Activated CD8-positive, alpha-beta memory T cell treated with anti-CD3 and anti-CD28 coated beads for 1 hour (primary cell): ENCODE measurements at places on chromosomes 13 and 19.

- DNase-seq, result no peak
These were observed 142.7 kb downstream of the DLEU7 start for GRCh38 chr13:50700664-50701305.

DNA sequence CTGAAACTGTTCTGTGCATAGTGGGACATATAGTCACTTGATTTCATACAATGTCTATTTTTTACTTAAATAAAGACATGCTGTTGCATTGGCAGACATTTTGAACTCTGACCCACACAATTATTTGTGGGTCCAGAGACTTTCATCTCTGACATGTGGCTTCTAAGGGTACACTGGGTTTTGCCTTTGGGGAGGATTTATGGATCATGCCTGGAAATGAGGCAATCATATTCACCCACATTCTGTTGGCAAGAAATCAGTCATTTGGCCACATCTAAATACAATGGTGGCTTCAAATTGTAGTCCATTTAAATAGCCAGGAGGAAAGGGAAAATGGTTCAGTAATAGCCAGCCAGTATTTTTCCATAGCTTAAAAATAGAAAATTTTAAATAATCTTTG is 238.3 kb upstream of the KLF12 start:
- no peak for DNase-seq

DNA sequence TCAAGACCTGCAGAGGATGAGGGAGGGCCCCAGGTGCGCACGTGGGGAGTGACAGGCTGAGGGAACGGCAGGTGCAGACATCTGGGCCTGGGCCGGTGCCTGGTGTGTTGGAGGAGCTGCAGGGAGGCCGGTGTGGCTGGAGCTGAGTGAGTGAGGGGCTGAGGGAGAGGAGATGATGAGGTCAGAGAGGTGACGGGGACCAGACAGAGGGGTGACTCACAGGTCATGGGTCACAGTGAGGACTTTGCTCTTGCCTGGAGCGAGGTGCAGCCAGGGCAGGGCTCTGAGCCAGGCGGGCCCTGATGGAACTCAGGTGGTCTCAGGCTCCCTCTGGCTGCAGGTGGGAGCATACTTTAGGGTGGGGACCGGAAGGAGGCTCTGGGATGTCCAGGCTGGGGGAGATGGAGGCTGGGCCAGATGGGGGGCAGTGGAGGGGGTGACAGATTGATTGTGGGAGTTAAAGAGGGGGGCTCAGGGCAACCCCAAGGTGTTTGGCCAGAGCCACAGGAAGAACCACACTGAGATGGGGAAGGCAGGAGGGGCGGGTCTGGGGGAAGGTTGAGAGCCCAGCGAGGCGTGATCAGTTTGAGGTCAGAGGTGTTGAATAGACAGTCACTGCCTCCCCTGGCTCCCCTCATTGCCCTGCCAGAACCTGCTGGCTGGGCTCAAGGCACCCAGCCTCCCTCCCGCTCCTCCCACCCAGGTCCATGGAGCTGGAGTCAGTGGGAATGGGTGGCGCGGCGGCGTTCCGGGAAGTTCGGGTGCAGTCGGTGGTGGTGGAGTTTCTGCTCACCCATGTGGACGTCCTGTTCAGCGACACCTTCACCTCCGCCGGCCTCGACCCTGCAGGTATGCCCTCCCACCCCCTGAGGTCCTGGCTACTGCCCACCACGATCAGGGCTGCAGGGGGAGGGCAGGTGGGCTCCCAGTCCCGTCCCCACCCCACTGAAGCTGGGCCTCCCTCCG is 8.4 kb downstream of the ARHGAP33 start:
- DNase-seq, result no peak

DNA sequence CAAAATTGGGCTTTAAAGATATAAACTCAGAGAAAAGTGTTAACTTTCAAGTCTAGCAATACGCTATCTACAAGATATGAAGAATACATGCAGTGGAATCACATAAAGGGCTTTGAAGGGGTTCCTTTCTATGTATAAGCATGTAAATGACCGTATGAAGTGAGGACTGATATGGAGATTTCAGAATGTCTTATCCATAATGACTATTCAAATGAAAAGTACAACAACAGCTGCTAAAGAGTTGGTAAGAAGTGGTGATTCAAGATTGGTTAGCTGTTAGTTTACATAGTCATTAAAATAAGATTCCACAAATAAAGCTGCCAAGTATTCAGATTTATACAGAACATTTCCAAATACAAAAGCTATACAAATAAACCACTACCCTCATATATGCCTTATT is 153.4 kb upstream of the STARD13 start:
- no peak for DNase-seq

- DNase-seq, result no peak
These were observed 6.4 kb downstream of the TLE5 start for GRCh38 chr19:3055741-3056416.

GRCh38 chr19:43651758-43652545 is 12.3 kb upstream of the CADM4 start:
- no peak for DNase-seq

DNA sequence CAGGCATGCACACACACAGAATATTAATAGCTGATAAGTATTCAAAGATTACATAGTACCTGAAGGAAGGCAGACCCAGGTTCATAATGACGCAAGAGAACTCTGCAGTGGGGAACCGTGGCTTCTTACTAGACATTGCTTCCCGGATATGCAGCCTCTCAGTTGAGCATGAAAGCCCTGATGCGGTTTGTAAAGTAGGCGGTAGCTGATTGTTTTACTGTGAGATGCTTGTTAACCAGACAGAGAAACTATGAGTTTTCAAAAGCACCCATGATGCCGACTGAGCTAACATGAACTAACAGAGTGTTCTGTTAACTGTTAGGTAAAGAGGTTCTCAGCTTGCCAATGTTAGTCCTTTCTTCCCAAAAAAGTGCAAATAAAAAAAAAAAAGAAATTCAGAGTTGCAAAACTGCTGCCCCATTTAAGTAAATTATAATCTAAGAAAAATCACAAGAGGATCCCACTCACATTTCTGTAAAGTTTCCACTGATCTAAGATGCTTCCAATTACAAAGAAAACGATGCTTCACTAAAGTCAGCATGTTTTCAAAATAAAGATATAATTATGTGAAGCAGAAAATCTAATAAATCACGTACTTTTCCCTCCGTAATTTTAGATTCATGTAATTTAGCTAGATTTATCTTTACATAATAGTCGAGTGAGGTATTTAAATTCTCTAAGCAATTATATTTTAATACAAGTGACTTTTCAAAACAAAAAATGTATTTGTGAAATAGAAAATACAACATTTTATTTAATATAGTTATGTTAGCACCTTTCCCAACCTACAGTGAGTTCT is 2.2 kb downstream of the FLT1 start:
- DNase-seq, result peak; percentile 12

DNA sequence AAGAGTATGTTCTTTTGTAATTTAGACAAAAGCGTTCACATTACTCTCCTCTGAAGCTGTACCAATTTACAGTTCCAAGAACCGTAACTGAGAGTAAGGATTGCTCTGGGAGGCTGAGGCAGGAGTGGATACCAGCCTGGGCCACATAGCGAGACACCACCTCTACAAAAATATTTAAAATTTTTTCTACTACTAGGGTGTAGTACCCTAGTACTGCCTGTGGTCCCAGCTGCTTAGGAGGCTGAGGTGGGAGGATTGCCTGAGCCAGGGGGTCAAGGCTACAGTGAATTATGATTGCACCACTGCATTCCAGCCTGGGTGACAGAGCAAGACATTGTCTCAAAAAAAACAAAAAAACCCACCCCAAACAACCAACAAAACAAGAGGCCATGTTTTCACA is 12.1 kb upstream of the CYP2A6 start:
- DNase-seq, result no peak

- no peak for DNase-seq
These were observed 1.7 kb upstream of the SERTAD3 start for GRCh38 chr19:40445780-40446262.

DNA sequence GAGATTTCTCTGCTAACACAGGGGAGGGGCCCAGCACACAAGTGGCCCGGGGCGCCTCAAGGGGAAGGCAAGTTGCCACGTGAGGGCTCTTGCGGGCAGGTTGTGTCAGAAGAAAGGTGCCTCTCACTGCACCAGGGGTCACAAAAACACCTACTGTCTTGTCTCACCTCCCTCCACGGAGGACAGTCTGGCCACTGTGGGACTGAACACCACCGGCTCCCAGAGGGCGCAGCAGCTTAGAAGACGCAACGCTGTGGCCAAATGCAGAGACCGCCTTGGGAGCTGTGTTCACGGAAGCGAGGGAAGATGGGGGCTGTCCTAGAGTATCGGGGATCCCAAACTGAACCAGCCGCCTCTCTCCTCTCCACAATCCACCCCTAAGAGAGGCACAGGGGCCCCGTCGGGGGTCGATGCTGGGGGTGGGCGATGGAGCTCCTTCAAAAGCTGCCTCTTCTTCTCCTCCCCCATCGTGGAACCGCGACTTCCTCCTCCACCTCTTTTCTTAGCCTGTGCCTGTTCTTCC is 177.5 kb downstream of the FOXO1 start:
- no peak for DNase-seq
